Central memory CD4-positive, alpha-beta T cell (primary cell): ENCODE measurements at places on chromosomes 2 and 18.

DNA sequence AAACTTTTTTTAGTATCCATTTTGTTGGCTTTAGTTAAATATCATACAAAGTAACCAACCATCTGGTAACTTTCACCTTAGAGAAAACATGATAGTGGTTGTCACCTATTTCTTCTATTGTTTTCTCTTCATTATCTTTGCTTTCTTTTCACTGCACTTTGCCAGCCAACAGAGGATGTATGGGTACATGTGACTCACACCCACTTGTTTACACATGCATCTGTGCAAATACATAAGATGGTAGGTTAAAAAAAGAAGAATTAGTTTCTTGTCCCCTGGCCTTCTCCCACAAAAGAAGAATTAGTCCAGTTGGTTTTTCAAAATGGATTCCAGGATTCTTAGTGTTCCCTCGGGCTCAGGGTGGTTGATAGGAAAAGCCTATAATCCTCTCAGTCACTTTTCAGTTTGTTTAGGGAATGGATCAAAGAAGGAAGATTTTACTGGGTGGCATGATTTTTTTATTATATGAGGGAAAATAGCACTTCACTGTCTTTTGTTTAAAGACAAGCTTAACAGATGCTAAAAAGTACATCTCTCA lies 46.6 kb downstream of the CDK15 start:
- no peak for DNase-seq

- no peak for DNase-seq
These were observed 446.6 kb downstream of the IRS1 start for GRCh38 chr2:226352941-226353560.

DNA sequence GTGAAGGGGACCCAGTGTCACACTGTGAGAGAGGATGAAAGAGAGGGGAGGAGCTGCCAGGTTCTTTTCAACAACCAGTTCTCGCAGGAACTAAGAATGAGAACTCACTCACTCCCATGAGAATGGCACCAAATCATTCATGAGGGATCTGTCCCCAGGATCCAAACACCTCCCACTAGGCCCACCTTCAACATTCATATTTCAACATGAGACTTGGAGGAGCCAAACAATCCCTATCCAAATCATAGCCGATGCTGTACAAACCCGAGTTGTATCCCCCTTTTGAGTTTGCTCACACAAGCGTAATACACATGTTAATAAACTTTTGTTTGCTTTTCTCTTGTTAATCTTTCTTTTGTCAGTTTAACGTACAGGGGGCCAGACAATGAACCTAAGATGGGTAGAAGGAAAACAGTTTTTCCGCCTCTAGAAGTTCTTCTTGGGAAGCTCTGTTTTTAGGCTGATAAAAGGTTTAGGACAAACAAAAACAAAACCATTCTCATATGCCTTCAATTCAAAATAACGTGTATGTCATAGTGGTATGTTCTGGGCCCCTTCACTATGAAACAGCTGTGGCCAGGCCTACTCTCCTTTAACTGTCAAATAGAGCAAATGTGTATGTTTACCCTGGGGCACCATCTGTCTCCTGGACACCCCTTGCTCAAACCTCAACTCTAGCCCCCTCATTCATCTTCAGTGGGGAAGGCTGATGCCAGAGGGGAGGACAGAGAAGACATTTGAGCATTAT lies 9.1 kb upstream of the TMEM37 start:
- DNase-seq: no peak

DNA sequence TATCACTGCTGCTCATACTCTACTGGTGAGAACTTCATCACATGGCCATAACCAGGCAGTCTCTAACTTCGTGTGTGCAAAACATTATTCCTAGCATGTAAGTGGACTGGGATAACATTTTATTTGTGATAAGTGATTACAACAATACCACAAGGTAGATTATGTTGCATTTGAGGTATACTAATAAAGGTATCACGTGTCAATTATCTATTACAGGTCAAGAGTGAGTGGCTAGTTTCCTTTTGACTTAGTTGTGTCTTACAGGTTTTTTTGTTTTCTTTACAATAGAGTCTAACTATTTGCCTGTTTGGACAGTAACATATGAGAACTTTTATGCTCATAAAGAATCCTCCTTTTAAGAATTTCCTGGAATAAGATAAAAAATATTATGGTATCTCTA lies 67.2 kb upstream of the DSC1 start:
- DNase-seq: no peak

DNA sequence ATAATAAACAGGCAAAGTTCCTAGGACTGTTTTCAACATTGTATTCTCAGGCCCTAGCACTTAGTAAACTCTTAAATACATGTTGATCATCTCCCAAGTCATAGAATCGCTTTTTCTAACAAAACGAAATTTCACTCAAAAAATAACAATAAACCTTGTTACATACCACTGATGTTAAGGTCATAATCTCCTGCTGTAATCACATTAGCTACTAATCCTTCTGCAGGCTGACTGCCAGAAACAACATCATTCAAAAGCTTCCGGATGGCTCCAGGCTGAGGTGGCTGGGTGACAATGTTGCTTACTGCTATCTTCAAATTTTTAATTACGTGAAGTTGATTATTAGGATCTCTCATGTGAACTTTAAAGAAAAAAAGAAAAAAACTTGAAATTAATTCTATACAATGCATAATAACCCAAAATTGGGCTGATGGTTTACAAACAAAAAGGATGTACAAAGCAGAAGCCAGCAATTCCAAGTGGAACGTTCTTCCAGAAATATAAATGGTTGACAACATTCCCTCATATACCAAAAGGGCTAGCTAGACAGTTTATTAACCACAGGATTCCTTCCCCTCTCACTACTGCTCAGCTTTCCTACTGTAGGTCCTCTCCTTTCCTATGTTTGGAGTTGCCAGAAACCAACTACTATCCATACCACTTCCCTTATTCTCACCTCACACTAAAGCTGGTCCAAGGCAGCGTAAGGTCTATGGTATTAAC lies 11.6 kb downstream of the TRAPPC8 start:
- DNase-seq: no peak

DNA sequence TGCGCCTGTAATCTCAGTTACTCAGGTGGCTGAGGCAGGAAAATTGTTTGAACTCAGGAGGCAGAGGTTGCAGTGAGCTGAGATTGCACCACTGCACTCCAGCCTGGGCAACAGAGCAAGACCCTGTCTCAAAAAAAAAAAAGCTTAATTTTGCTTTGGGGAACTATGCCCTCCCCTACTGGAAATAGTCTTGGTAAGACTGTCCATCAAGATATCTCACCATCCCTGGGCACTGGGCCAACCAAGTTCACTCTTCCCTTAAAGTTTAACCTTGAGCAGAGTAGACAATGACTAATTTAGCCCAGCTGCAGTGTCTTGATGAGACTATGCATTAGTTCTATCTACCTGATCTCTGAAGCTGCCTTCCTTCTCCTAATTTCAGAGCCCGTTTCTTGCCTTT lies 44.7 kb downstream of the ASXL2 start:
- DNase-seq: no peak
